ENCODE measurements at places on chromosomes 1 and 21.

GRCh38 chr1:153032677-153033308, 1.8 kb downstream of the SPRR1B start:
- DNase-seq: no peak

DNA sequence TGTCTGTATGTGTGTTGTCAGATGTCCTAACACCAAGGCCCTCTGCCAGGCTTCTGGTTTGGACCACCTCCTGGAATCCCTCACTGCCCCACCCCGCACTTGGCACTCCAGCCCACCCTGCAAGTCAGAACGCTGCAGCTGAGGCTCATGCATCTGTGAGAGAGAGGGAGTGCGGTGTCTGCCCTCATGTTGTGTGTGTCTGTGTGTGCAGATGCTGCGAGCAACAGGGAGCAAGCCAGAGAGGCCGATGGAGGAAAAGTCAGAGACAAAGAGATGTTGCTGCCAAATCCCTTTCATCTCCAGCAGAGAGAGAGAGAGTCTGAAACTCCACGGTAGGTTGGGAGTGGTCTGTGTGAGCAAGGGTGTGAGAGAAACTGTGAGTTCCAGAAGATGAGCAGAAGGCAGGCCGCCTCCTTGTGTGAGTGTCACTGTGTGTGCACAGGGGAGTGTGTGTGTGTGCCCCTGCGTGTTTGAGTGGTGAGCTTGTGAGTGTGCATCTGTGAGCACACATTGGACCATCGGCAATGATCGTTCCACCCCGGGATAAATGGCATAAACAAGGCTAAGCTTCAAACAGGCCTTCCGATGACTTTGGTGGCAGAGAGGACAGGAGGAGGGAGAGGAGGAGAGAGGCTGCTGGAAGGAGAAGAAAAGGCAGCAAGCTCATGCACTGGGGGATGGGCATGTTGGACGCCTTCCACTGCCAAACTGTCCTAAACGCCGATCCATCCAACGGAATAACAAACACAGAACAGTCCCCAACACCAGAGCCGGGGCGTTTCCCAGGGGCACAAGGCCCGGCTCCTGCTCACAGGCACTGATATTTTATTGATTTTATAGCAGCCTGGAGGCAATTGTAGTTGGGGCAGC, 99.2 kb upstream of the GRIK3 start:
- no peak for DNase-seq

- no peak for DNase-seq
Observed at GRCh38 chr1:107930292-107930691, 34.7 kb downstream of the VAV3 start.

GRCh38 chr21:45856442-45856841, 125.1 kb upstream of the COL6A1 start:
- DNase-seq: no peak

GRCh38 chr1:162663589-162664106, 31.4 kb downstream of the DDR2 start:
- no peak for DNase-seq

DNA sequence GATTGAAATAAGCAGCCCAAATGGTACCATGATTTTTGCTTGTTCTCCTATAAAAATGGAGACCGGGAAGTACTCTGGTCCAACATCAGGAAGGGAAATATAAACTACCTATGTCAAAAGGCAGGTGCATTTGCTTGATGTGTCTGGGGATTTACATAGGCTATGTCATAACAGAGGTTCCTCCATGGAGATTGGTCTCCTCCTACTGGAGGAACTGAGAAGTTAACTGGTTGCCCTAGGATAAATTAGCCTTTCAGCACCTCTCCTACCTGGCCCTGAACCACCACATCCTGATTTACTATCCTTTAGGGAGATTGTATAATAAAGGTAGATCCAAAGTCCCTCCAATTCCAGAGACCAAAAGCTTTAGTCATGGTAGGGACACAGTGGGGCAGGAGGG, 1109.3 kb upstream of the B3GALT2 start:
- DNase-seq: no peak

Measured in stimulated activated CD8-positive, alpha-beta memory T cell treated with anti-CD3 and anti-CD28 coated beads, Interleukin-7, amount 100 ng/mL, for 4 hours (primary cell).